ENCODE measurements at places on chromosomes 6 and 20.

GRCh38 chr6:72689107-72689954 lies 67.5 kb downstream of the KCNQ5 start:
- H3K4me1 ChIP-seq: no peaks in the 10 kb centered on the region
- H3K36me3 ChIP-seq: no peaks in the 10 kb centered on the region
- DNase-seq: no peak
- no peaks in the 10 kb centered on the region for H3K27me3 ChIP-seq
- H3K4me3 ChIP-seq: no peak overlapping the region
- H3K27ac ChIP-seq: no peak overlapping the region

DNA sequence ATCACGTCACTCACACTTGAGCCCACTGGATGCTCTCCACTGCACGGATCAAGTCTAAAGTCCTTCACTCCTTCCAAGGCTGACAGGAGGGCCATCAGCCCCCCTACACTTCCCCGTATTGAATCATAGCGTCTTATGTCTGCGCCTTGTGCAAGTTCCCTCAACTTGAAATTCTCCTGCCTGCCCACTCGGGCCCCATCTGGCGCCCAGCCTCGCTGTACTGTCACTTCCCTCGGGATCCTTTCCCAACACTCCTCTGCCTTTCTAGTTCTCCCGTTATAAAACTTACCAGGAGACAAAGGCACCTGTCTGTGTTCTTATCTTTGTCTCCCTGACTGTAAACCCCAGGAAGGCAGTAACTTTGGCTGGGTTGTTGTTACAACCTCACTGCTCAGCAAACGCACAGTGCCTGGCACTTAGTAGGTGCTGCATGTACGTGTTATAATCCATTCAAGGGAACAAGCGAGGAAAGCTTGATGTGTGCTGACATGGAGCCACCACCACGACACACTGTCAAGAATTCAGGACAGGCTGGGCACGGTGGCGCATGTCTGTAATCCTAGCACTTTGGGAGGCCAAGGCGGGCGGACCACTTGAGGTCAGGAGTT lies 33.8 kb upstream of the ZFAND3 start:
- H3K4me3 ChIP-seq: no peak overlapping the region
- peaks cover 16% of the 10 kb centered on the region for H3K4me1 ChIP-seq
- no peak overlapping the region for H3K27ac ChIP-seq
- no peak for DNase-seq
- no peaks in the 10 kb centered on the region for H3K27me3 ChIP-seq

DNA sequence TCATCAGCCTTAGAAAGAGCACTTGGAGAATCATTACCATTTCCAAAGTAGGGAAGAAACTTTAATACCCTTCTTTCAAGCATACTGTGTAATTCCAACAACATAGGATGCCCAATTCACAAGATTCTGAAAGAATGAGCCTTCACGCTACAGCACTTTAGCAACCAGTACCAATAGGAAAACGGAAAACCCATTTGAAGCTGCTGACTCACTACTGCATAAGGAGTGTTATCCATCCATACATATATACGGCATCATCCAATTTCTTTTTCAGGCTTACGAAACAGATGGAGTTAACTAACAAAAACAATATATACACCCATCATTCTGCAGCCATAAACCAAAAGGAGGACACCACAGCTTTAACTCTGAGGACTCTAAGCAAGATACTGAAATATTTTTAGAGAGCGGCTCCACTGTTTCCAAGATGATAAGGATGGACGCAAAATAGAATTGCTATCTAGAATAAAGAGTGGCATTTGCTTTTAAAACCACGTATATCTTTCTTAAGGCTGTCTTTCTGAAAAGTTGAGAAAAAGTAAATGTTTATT lies 24.9 kb downstream of the FYN start:
- no peaks in the 10 kb centered on the region for H3K4me1 ChIP-seq
- no peaks in the 10 kb centered on the region for H3K27me3 ChIP-seq
- no peak for DNase-seq
- no peak overlapping the region for H3K4me3 ChIP-seq
- no peaks in the 10 kb centered on the region for H3K36me3 ChIP-seq

- H3K4me3 ChIP-seq: no peak overlapping the region
- H3K36me3 ChIP-seq: peaks cover 6% of the 10 kb centered on the region
- no peaks in the 10 kb centered on the region for H3K27me3 ChIP-seq
- no peaks in the 10 kb centered on the region for H3K4me1 ChIP-seq
Measured at GRCh38 chr6:117711369-117711768, 36.1 kb downstream of the NUS1 start.

DNA sequence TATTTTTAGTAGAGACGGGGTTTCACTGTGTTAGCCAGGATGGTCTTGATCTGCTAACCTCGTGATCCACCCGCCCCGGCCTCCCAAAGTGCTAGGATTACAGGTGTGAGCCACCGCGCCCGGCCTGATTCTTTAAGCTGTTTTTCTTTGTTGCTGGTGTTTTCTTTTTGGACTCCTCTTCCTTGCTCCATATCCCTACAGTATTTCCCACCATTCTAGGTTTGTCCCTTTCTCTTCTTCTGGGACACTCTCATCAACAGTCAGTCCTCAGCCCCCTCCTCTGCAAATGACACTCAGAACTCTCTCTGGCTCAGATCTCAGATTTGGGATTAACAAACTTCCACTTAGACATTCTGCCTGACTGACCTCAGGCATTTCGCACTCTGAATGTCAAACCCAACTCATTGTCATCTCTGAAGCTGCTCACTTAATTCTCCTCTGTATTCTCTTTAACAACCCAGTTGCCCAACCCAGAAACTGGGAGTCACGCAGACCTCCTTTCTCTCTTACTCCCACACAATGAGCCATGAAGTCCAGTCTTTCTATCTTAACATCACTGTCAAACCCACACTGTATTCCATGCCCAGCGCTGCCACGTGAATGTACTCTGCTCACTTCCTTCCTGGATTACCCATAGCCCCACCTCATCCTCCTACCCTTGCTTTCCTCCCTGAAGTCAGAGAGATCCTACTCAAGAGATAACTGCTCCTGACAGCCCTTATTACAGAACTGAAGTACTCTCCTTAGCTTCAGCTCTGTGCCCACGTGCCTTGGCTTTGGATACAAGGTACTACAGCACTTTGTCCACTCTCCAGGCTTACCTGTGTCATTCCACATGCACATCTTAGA lies 2.6 kb downstream of the MPIG6B start:
- H3K27me3 ChIP-seq: no peaks in the 10 kb centered on the region
- no peak overlapping the region for H3K27ac ChIP-seq
